ENCODE measurements at places on chromosomes 13 and 19.

GRCh38 chr19:37902668-37903067, 3.7 kb downstream of the WDR87 start:
- DNase-seq, result peak; percentile 82

DNA sequence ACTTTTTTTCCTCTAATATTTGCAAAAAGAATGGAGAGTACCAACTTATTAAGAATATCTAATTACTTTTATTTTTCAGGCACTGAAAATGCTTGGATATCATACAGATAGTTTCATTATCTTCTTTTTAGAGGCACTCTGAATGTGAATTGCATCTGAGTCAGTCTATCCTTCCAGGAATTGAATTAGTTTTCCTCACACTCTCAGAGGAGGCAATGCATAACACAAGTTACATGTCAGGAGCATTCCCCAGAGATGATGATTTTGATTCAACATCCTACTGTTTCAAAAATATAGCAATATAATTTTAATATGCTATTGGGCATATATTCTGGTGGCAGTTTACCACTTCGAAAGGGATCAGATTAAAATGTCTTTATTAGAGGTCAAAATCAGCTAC, 1315.4 kb downstream of the PCDH9 start:
- DNase-seq, result no peak

DNA sequence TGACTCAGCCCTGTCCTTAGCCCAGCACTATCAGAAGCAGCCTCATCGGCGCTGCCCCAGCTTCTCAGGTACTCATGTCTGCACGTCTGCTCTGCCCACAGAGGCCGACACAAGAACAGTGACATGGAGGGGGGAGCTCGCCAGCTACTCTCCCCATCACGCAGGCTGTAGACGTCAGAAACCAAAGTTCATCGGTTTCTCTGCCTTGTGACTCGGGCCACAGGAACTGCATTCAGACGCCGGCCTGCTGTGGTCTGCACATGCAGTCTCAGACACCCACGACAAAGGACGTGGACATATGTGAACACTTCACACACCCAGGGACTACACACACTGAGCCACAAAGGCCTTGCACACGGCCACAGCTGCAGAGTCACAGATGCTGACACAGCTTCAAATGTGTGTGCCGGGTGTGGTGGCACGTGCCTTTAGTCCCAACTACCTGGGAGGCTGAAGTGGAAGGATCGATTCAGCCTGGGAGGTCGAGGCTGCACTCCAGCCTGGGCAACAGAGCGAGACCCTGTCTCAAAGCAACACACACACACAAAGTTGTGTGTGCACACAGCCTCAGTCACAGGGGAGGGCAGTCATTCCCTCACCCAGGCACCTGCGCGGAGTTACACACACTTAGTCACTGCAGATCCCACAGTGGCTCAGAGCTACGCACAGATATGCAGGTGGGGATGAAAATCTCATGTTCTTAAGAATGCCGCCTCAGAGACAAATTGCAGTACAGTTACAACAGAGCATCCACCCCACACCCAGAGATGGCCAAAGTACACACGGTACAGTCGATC, 4.9 kb upstream of the ZFP36 start:
- DNase-seq, result peak; percentile 81

DNA sequence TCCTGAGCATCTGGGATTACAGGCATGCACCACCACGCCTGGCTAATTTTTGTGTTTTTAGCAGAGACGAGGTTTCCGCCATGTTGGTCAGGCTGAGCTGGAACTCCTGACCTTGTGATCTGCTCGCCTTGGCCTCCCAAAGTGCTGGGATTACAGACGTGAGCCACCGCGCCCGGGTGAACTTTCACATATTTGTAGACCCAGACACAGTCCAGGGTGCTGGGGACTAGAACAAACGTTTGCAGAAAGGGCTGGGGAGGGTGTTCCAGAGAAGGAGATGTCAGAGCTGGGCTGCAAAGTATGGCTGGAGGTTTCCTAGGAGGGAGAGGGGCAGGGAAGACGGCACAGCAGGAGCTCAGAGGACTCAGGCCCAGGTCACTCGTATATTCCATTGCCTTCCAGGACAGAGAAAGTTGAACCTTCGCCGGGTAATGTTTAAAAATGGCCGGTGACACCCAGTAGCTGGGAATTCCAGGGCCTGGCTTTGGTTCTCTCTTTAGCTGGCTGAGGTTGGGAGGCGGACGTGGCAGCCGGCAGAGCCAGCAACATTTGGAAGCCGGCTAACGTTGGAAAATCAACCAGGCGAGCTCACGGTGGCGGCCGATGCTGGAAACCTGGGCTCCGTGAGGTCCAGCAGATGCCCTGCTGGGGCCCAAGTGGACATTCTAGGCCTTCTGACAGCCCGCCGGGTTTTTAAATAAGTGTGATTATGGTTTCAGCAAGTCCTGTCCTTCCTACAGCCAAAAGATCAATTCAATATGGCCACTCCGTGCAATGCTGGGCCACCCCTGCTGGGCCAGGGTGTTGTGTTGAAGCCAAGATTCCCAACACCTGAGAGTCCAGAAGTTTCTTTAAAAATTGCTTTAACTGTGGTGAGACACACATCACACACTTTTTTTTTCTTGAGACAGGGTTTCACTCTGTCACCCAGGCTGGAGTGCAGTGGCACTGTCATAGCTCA, 41.5 kb downstream of the NFIC start:
- no peak for DNase-seq

GRCh38 chr13:44668688-44669087, 92.6 kb upstream of the TSC22D1 start:
- no peak for DNase-seq

- DNase-seq, result no peak
These were observed 21.9 kb downstream of the ANKRD27 start for GRCh38 chr19:32652894-32653598.

DNA sequence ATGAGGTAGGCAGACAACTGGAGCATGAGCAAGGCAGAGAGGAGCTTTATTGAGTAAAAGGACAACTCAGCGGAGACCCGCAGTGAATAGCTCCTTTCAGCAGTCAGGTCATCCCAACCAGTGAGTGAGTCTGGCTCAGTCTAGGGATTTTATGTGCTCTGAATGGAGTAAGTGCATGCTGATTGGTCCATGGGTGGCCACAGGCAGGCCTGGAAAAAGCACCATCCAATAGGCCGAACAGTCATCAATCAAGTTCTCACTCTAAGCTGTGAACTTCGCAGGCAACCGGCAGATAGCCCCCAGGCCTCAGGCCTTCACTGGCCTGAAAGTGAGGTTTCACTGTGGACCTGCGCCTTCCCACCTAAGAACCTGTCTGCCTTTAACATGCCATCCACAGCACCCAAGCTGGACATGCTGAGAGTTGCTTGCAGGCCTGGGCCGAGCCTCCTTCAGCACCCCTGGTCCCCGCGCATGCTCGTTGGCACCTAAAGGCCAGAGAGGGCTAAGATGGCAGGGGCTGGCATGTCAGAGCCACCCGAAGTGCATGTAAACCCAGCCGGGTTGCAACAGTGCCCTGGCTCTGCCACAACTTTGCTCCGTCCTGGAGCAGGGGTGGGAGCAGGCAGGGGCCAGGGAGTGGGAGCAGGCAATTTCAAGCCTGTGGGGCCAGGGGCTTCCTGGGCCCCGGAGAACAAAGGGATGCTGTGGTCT, 698.7 kb downstream of the SLITRK1 start:
- DNase-seq, result no peak

- DNase-seq, result no peak
These were observed 2.8 kb upstream of the AZU1 start for GRCh38 chr19:824885-825284.

DNA sequence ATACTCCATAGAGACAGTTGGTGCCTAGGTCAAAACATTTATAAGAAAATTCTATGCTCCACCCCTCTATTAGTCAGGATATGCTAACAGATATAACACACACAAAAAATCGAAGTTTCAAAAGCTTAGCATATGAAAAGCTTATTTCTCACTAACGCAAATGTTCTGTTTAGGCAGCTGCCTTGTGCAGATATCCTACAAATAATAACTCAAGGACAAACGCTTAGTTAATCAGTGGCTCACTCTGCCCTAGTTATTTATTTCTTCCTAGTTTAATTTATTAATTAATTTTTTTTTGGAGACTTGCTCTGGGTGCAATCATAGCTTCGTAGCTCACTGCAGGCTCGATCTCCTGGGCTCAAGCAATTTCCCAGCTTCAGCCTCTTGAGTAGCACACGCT, 259.7 kb upstream of the GPC6 start:
- DNase-seq, result no peak

DNA sequence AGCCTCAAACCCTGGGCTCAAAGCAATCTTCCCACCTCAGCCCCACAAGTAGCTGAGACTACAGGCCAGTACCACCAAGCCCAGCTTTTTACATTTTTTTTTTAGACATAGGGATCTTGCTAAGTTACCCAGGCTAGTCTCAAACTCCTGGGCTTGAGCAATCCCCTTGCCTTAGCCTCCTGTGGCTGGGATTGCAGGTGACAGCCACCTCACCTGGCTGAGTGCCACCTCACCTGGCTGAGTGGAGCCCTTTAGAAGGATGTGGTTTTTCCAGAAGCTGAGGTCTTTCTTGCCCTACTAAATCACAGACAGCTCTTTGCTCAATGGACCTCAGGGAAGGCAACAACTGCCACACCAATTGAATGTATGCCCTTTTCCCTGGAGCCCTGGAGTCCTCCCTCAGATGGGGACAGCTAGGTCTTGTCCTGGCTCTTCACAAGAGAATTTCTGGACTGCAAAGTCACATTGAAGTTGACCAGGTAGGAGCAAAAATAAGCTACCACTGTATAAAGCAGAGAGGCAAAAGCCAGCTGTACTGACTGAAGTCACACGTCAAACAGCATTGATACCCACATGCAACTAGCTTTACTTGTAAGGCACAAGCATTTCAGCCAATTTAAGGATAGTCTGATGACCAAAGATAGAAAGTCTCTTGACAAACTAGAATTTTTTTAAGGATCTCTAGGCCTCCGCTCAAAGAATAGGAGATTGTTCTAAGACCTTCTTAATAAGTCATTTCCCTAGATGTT, 14.0 kb downstream of the PDX1 start:
- DNase-seq, result no peak

DNA sequence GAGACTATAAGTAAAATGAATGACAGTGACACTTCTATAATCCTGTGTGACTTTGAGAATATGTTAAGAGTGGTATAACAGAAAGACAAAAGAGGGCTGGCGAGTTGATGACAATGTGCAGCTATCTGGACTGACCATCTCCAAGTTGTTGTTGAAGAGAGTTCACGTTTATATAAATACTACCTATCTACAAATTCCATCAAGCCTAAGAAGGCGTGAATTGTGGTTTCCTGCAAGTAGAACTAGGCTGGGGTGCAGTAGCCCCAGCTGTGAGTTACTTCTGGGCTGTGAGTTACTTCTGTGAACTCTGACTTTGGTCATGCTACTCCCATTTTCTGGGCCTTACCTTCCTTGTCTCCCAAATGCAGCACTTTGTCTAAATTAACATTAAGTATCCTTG, 561.0 kb downstream of the TBC1D4 start:
- DNase-seq, result no peak

- no peak for DNase-seq
These were observed 67.6 kb downstream of the UBL3 start for GRCh38 chr13:29782798-29783197.

- DNase-seq, result no peak
These were observed 459.1 kb upstream of the GPC6 start for GRCh38 chr13:92767468-92767867.

Measured in activated T-cell treated with anti-CD3 and anti-CD28 coated beads, Interleukin-2, amount 50 U/mL, for 24 hours (primary cell).